Effector CD8-positive, alpha-beta T cell (primary cell): ENCODE measurements at places on chromosomes 7 and 10.

DNA sequence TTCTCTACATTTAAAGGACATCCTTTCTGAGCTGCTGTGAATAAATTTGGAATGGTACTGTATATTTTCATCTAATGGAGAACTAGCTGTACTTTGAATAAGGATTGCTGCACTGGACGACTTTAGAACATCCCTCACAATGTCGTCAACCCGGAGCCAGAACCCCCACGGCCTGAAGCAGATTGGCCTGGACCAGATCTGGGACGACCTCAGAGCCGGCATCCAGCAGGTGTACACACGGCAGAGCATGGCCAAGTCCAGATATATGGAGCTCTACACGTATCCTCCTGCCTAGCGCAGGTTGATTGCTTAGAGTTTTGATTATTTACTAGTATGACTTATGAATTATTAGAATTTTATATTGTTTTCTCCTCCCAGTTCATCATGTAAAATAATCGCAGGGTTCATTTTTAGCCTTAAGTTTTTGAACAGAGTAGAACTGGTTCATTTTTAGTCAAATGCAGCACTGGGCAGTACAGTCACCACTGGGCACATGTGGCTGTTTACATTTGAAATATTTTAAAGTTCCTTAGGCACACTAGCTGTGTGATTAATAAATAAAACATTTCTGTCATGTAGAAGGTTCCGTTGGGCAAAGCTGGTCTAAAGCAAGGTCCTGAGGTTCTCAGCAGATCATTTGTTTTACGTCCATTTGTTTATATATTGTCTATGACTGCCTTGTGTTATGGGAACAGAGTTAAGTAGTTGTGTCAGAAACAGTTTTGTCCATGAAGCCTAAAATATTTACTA lies 31.5 kb downstream of the CUL1 start:
- DNase-seq = no peak

- no peak for DNase-seq
Measured at GRCh38 chr7:7335215-7335614, 152.9 kb downstream of the C1GALT1 start.

DNA sequence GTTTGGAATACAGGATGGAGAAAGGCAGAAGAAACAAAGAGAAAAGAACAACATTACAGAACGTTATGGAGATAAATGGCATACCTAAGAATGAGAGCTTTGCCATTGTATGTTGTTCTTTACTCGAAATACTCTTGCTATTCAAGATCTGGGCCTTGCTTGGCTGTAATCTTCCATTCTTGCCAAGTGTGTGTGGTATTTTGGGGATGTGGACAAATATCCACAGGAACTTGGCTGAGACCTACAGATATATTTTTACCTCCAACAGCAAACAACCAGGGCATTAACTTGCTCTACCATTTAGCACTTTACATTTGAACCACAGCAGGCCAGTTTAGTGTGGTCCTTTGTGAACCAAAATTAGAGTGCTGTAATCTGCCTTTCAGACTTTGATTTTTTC lies 76.3 kb downstream of the DKK1 start:
- DNase-seq = no peak

DNA sequence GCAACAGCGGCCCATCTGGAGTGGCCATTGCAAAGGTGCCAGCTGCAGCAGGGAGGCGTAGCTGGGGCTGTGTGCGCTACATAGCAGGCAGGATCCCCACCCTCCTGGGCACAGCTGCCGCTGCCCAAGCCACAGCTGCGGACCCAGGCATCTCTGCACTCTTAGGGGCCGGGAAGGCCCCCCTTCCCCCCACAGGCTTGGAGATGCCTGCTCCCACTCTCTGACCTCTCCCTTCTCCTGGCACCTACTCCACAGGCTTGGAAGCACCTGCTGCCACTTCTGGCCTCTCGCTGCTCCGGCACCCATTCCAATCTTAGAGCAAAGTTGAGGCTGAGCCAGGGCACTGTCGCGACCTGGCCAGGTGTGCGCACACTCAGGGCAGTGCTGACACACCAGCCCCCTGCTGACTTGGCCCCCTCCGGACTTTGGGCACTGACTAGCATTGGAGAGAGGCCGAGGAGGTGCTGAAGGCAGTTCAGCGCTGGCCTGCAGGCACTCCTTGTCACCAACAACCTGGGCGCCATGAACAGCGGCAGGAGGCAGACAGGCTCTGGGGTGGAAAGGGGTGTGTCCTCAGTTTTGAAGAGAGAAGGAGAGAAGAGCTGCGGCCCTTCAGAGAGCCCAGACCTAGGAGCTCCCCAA lies 18.4 kb downstream of the RBM48 start:
- DNase-seq = no peak

- no peak for DNase-seq
Measured at GRCh38 chr10:95480901-95481491, 80.2 kb downstream of the SORBS1 start.

- DNase-seq = no peak
Measured at GRCh38 chr7:102155821-102156441, 130.7 kb upstream of the SH2B2 start.

DNA sequence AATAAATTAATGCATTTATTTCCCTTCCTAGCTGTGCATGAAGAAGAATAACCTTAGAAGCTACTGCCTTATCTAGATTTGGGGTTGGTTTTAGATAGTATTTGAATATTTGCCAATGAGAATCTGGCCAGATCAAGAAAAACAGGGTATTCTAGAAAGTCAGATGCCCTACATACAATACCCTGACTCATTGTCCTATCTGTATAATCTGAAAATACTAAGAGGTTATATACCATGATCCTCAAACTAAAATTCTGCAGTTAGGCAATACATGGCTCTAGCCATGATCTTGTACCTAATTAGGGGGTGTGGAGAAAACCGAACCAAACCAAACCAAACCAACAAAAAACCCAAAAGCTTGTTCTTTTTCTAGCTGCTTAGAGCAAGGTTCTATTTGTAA lies 240.4 kb upstream of the LYZL1 start:
- DNase-seq = no peak

DNA sequence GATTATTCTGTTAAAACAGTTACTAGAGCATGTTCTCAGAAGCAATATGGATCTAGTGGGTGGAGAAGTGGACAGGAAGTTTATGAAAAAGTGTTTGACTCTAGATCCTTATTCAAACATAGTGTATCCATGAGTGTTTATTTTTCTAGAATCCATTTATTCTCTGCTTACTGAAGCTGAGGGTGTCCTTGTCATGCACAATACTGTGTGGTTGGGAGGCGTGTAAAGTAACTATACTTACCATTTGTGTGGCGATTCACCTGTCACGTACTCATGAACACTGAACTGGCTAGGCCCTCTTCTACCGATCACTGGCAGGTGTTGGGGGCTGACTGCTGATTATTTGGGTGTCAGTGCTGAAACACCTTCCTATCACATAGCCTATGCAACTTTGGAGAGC lies 74.0 kb downstream of the POU6F2 start:
- DNase-seq = no peak

GRCh38 chr7:152663931-152664330 lies 12.0 kb downstream of the XRCC2 start:
- DNase-seq = no peak

DNA sequence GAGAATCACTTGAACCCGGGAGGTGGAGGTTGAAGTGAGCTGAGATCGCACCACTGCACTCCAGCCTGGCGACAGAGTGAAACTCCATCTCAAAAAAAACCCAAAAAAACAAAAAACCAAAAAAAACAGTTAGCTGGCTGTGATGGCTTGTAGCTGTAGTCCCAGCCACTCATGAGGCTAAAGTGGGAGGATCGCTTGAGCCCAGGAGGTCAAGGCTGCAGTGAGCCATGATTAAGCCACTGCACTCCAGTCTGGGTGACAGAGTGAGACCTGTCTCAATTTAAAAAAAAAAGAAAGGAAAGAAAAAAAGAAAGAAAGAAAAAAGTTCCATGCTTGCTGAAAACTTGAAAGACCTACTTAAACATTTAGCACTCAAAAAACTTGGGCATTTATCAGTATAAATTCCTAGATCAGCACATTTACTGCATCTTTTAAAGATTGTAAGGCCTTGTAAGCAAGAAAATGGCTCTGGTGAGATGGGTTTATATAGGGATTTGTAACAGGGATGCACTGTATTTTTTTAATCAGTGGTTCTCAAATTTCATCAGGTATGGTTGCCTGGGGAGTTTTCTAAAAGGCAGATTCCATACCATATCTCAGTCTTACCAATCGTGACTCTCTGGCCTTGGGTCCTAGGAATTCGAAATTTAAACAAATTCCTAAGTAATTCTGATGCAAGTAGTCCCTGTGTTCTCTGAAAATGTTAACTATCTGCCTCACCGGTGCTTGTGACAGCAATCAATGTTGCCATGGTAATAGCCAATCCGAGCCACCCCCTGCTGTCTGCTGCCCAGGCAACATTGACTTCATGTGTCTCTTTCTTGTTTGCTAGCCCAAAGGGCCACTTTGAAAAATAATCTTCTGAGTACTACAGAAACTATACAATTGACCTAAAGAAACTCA lies 11.5 kb upstream of the NT5C2 start:
- DNase-seq = no peak

DNA sequence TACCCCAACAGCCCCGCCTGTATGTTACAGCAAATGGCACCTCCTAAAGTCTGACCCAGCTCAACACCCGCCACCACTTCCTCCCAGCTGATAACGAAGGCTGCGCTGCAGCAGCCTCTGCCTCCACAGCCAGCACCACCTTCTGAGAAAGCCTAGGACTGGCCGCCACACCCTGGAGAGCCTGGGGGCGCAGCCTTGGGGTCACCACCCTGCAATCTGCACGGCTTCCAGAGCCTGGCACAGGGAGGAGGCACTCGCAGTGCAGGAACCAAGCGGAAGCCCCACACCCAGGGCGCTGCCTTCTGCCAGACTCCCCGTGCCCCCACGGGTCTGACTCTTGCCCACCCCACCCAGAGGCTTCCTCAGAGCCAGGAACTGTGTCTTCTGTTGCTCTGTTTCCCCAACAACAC lies 112.5 kb downstream of the MAD1L1 start:
- DNase-seq = peak; percentile 10

GRCh38 chr7:66771795-66772194 lies 31.3 kb downstream of the RABGEF1 start:
- DNase-seq = no peak

DNA sequence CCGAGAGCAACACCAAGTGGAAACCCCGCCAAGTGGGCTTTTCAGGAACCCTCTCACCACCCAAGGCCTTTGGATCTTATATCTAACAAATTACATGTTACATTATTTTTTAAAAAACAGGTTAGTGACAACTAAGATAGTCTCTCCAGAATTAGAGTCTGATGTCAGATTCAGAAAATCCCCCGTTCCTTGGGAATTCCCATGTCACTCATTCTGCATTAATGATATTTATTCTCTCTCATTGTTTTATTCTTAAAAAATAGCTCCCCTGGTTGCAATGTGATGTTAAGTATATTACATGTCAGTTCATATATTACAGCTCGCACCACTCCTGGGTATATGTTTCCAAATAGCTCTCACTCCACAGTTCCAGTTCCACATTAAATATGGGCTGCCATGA lies 81.8 kb downstream of the WNT2 start:
- no peak for DNase-seq

GRCh38 chr10:93962973-93963372 lies 30.8 kb upstream of the PLCE1 start:
- no peak for DNase-seq

DNA sequence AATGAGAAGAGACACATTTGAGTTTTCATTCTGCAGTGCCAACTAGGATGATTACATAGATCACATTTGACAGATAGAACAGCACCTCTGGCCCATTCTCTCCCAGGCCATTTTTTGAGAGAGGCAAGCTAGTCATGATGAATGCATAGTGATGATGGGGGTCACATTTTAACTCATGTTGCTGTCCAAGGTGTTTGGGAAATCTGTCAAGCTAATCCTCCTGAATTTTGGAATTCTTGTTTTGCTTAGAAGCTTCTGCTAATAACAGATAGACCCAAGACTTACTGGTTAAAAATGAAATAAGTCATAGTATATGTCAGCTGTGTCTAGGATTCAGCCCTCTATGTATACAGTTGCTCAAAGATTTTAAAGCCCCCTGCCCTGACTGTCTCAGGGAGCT lies 101.0 kb downstream of the PTPN20 start:
- no peak for DNase-seq

GRCh38 chr10:803041-803741 lies 113.7 kb upstream of the DIP2C start:
- DNase-seq = no peak

GRCh38 chr10:113681533-113682470 lies 2.1 kb downstream of the CASP7 start:
- DNase-seq = no peak

- no peak for DNase-seq
Measured at GRCh38 chr7:2357571-2357970, 2.9 kb downstream of the EIF3B start.

DNA sequence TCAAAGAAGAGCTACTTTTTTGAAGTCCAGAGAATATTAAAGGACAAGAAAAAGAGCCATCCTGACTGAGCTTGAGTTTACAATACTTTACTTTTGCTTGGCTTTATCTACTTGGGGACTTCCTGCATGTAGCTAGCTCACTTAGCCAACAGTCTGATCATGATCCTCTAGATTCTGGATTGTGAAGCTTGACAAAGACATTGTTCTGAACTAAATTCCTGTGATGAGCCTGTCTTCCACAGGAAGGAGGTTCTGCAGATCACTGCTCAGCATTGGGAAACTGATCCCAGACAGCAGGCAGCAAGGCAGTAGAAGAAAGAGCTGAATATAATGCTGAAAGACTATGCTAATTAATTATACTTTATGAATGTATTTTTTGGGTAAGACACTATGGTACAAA lies 296.4 kb downstream of the DGKB start:
- DNase-seq = no peak

DNA sequence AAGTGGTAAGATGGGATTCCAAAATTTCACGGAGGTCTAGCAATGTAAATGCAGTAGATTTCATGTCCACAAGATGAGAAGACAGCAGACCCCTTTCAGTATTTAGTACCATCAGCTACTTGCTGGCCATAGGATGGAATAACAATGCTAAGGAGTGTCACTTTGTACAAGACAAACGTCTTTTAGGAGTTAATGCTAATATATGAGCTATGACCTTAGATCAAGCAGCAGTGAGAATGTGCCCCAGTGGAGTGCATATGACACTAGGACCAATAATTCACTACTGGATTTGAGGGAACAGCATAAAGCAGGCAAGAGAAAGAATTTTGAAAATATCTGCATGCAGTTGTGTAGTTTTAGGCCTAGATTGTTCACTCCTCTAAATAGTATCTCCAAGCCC lies 182.8 kb upstream of the ZNF804B start:
- no peak for DNase-seq

- no peak for DNase-seq
Measured at GRCh38 chr7:15305002-15305600, 256.7 kb downstream of the AGMO start.

DNA sequence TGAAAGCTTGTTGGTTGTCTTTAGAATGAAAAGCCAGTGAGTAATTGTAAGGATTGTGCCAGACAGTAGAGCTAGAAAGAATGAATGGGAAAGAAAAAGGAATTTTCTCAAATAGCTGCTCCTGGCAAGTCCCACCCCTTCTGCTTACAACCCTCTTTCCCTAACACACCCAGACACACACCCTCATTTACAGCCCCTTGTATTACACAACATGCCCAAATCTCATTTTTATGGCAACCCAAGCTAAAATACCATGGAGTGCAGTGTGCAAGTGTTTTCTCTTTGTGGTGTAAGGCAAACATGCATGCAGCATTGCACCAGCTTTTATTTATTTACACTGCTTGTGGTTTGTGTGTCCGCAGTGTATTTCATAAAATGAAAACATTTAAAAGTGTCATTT lies 1.5 kb downstream of the PRKAR2B start:
- no peak for DNase-seq

GRCh38 chr10:17607603-17608332 lies 9.4 kb downstream of the HACD1 start:
- DNase-seq = no peak

- no peak for DNase-seq
Measured at GRCh38 chr10:102358712-102359382, 36.7 kb upstream of the NFKB2 start.
